Spinal cord (tissue), 10 donors: ENCODE measurements at places on chromosomes 12 and 14. TPM values are rescaled to one million over a fixed set of nuclear protein-coding genes. Genes with fewer than 3 reads are reported as not detected.

INHBE gene
- not detected for total RNA-seq

VCPKMT gene
- total RNA-seq = 9.4 TPM

IL23A gene
- total RNA-seq = 0.22 TPM

GRCh38 chr14:48323665-48324064 is 648.3 kb upstream of the MDGA2 start:
- DNase-seq = no peak

DNA sequence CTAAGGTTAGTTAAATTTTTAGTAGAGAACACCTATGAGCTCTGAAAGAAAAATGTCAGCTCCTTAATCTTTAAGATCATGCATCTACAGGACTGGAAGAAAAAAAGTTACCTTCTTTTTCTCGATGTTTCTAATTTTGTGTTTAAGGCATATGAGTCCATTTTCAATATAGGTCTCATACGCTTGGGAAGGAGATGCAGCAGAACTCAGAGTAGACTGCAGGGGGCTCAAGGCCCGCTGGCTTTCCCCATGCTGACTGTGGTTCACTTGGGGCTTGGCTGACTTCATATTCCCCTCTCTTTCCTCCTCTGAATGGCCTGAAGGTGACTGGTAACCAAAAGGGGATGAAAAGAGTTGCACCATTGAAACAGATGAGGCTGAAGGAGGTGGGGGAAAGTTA is 1.5 kb downstream of the CAPRIN2 start:
- no peak for DNase-seq

GRCh38 chr12:49518914-49519573 is 19.8 kb upstream of the KCNH3 start:
- DNase-seq = no peak

DNA sequence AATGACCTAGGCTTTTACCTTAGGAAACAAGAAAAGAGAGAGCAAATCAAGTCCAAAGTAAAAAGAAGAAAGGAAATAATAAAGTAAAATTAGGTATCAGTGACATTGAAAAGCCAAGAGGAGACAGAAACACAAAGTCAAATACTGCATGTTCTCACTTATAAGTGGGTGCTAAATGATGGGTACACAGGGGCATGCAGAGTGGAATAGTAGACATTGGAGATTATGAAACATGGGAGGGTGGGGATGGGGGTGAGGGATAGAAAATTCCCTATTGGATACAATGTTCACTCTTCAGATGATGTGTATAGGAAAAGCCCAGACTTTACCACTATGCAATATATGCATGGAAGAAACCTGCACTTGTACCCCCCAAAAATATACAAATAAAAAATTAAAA is 35.1 kb upstream of the CLMN start:
- no peak for DNase-seq

GRCh38 chr12:78885466-78885865 is 20.9 kb downstream of the SYT1 start:
- no peak for DNase-seq

GRCh38 chr12:12210983-12211382 is 55.9 kb downstream of the LRP6 start:
- DNase-seq = no peak

DNA sequence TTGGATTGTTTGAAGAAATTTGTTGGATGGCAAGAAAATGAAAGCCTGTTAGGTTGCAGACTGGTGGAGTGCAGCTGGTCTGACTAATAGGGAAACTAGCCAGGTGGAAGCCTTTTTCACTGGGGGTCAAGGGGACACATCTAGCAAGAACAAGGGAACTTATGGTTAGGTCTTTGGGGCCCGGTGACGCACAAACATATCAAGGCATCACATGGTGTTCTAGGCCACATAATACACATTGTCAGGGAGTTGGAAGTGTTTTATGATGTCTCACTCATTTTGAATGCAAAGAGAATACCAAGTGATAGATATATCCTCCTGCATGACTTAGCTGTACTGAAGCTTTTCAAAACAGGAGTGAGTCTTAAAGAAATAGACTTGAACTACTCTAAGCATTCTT is 351.2 kb downstream of the KCNH5 start:
- no peak for DNase-seq

- DNase-seq = no peak
Observed at GRCh38 chr14:41597647-41598046, 9.0 kb upstream of the LRFN5 start.
